ENCODE measurements at places on chromosomes 7 and 10. TPM values are rescaled to one million over a fixed set of nuclear protein-coding genes. Genes with fewer than 3 reads are reported as not detected.

LEP gene
- 306 TPM for total RNA-seq

GJD4 gene
- not detected for total RNA-seq

NEUROG3 gene
- total RNA-seq: 0.60 TPM

GPRIN2 gene
- 0.50 TPM for total RNA-seq

PTPRN2 gene
- 2.8 TPM for total RNA-seq

PNLIP gene
- total RNA-seq: not detected

CNTNAP2 gene
- 1.1 TPM for total RNA-seq

GPR37 gene
- 3.2 TPM for total RNA-seq

PKD2L1 gene
- not detected for total RNA-seq

DRGX gene
- not detected for total RNA-seq

PRSS37 gene
- not detected for total RNA-seq

EN2 gene
- total RNA-seq: 0.12 TPM

Data from omental fat pad (tissue), 4 donors.